Stimulated activated CD8-positive, alpha-beta memory T cell treated with anti-CD3 and anti-CD28 coated beads, Interleukin-7, amount 100 ng/mL, for 1 hour (primary cell): ENCODE measurements at places on chromosomes 4 and X.

GRCh38 chrX:14361435-14361834 lies 167.9 kb upstream of the GLRA2 start:
- DNase-seq = no peak

- DNase-seq = no peak
Measured at GRCh38 chr4:9919047-9919446, 102.2 kb downstream of the SLC2A9 start.

- DNase-seq = no peak
Measured at GRCh38 chr4:101177154-101177553, 170.2 kb downstream of the PPP3CA start.

- no peak for DNase-seq
Measured at GRCh38 chr4:169367826-169368225, 97.1 kb upstream of the SH3RF1 start.

- DNase-seq = no peak
Measured at GRCh38 chrX:11296051-11296450, 2.8 kb downstream of the AMELX start.

DNA sequence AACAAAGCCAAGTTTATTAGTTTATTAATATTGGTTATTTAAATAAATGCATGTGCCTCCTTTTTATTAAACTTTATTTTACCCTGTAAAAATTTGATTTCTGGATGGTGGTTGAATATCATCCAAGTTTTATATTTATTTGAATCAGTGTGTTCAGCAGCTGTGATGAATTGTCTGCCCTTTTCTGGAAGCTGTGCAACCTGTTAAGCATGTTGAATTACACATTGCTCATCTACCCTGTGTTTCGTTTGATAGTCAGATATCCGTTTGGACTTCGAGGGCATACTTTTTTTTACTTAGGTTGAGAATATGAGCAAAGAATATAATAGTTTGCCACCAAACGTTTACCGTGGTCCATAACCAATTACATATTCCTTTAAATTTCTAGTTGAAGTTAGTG lies 95.8 kb upstream of the TENM3 start:
- DNase-seq = no peak

- DNase-seq = no peak
Measured at GRCh38 chrX:49675075-49675719, 20.6 kb downstream of the PAGE1 start.

GRCh38 chr4:152079543-152080293 lies 318.9 kb upstream of the GATB start:
- no peak for DNase-seq

DNA sequence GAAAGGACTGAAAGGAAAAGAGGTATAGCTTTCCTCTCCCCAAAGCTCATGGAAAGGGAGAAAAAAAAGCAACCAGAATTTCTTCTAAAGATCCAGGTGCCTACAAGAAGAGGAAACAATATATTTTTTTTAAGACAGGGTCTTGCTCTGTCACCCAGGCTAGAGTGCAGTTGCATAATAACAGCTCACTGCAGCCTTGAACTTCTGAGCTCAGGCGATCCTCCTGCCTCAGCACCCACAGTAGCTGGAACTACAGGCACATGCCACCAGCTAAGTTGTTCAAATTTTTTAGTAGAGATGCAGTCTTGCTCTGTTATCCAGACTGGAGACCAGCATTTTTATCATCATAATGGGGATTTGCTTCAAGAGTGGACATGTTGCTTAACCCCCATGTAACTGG lies 30.5 kb upstream of the BBS12 start:
- DNase-seq = no peak

GRCh38 chr4:91909963-91910362 lies 393.8 kb upstream of the GRID2 start:
- no peak for DNase-seq

GRCh38 chr4:100208964-100209363 lies 18.7 kb upstream of the DDIT4L start:
- no peak for DNase-seq

DNA sequence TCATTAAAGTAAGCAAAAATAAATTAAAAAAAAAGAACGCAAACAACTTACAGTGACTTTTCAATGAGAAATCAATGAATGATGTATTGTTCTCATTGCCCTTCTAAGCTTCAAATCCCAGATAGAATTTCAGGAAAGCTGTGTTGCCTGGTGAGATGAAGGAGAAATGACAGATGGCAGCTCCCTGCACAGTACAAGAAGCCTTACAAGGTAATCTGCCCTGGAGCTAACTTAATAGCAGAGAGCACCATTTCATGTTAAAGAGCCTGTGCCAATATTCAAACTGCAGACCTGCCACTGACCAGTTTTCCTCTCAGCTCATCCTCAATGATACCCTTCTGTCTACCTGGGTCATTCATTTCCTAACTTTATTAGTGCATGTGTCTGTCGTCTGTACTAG lies 54.0 kb downstream of the GC start:
- DNase-seq = no peak

GRCh38 chrX:118974088-118974907 lies at the start of gene LONRF3:
Gene LONRF3, plus strand, starts transcription at chrX:118974618. Its CDS starts 163 bp downstream, at chrX:118974781.
- DNase-seq = peak; percentile 24

DNA sequence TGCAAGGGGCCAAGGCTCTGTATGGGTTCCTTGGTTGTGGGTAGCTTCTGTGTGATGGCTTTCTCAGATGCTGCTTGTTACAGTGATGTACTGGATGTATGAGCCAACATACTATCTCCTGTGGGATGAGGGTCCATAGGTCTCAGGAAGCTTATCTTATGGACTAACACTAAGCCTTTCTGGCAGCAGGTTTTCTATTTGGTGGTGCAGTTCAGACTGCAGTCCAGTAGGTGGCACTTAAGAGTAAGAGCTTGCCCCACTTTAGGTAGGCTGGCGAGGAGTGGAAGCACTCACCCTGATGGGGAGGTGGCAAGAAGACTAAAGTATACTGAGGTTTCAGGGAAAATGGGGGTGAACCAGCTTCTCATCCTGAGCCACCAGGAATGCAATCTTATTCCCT lies 306.7 kb upstream of the MAOA start:
- no peak for DNase-seq

DNA sequence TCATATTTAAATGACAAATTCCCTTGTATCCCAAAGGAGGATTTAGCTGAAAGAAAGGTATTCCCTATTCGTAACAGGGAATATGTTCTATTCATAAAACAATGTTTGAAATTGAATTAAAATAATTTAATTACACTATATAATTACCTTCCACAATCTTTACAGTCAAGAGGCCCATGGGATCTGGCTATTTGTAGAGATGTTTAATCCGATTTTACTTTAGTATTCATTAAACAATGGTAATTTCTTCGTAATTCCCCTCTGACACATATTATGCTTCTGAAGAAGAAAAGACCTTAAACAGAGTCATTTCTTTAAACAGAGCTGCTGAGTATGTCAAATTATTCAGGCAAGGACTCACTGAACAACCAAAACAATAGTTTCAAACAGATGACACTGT lies 98.8 kb downstream of the MAGEC1 start:
- no peak for DNase-seq

DNA sequence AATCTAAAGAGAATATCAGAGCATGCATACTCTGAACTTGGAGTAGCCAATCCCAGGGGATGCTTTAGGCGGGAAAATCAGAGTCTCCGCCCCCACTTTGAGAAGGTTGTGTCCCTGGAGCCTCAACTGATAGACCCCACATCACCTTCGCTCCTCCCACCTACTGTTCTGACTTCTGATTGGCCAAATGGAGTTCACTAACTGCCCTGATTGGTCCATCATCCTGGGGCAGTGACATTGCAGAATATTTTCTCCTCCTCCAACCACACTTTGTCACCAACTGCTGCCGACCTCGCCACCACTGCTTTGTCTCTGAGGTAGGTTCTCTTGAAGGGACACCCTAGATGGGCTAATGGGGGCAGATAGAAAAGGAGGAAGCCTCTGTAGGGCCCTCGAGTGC lies 22.7 kb upstream of the SPACA5B start:
- no peak for DNase-seq

GRCh38 chrX:129360175-129360574 lies 163.1 kb downstream of the SMARCA1 start:
- no peak for DNase-seq

GRCh38 chrX:54494989-54495813 lies 833 bp downstream of the FGD1 start:
- DNase-seq = no peak

- no peak for DNase-seq
Measured at GRCh38 chr4:44118971-44119680, 329.5 kb downstream of the KCTD8 start.
